Activated CD4-positive, alpha-beta T cell treated with anti-CD3 and anti-CD28 coated beads for 24 hours (primary cell): ENCODE measurements at places on chromosomes 13 and 19.

DNA sequence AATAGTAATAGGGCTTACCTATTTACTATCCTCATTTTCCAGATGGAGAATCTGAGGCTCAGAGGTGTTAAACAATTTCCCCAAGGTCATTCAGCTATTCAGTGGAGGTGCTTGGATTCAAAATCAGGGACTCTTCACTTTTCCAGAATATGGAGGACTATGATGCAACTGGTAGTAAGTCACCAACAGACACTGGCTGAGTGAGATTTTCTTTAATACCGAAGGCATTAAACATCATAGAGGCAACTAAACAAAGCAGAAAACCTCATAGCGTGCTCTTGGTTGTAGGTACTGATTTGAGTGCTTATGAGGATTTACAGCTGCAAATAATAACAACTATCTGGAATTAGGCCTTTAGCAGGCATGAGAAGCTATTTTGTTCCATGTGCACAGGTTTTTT, 134.4 kb downstream of the DLEU7 start:
- no peak for DNase-seq

- no peak for DNase-seq
Measured at GRCh38 chr13:41488124-41488523, 30.8 kb downstream of the RGCC start.

- DNase-seq, result no peak
Measured at GRCh38 chr19:20244356-20244755, 77.3 kb downstream of the ZNF486 start.

DNA sequence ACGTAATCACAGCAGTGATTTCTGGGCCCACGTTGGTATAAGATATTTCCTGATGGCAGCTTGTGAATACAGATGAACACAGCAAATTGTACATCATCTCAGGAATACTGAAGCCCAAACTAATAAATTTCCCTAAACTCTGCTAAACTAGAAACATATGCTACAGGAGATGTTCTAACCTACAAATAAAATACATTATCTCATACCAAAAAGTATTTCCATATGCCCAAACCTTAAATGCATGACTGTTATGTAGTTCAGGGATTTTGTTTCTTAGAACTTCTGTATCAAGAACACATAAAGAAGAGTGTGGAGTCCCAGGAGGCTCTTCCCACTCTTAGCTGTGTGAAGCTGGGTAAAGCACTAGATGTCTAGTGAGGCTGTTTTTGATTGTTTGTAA, 138.4 kb downstream of the RFC3 start:
- no peak for DNase-seq

DNA sequence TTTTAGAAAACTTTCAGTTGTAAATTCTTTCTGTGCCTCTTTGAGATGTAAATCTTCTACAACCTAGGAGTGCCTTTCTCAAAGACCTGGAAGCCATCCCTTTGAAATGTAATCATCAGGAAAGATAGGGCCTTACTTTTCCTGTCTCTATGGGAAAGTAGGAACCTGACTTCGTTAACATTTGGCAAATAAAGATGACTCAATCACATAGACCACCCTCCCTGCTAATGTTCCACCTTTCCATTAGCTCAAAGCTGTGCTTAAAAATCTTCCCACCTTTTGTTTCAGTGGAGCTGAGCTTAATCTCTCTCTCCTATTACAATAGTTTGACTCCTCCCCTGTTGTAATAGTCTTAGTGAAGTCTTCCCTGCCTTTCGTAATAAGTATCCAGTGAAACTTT, 247.7 kb downstream of the OLFM4 start:
- DNase-seq, result no peak

- DNase-seq, result no peak
Measured at GRCh38 chr19:49997709-49998108, 27.5 kb downstream of the VRK3 start.

- no peak for DNase-seq
Measured at GRCh38 chr13:79508224-79508961, 27.4 kb downstream of the NDFIP2 start.

DNA sequence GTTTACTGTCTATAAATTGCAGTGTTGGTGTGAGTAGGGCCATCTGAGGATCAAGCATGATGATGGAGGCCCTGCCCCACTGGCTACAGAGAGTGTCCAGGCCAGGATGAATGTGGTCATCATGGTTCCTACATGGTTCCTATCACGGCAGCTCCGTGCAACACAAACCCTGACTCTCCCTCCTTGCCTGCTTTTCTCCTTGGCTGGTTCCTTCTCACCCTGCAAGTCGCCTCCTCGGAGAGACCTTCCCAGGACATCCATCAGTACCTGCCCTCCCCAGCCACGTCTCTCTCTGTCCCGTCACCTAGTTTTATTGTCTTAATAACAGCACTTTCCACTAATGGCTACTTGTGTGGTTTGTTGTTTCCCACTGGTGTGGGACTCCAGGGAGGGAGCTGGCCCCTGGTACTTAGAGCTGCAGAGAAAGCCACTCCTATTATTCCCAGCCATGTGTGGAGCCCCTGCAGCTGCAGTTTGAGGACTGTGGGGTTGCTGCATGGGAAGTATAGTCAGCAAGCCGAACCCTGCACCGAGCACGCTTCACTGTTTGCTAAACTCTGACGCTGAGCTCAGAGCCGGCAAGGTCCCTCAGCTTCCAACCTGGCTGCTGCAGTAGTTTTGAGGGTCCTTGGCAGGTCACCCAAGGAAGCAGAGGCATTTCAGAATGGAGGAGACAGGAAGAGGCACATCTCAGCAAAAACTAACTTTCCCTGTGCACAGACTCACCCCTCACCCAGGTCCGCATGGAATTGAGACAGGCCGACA, 146.4 kb upstream of the VSTM2B start:
- no peak for DNase-seq

GRCh38 chr13:50650592-50651504, 192.6 kb downstream of the DLEU7 start:
- DNase-seq, result no peak
